Naive thymus-derived CD8-positive, alpha-beta T cell (primary cell): ENCODE measurements at places on chromosomes 3 and 15.

DNA sequence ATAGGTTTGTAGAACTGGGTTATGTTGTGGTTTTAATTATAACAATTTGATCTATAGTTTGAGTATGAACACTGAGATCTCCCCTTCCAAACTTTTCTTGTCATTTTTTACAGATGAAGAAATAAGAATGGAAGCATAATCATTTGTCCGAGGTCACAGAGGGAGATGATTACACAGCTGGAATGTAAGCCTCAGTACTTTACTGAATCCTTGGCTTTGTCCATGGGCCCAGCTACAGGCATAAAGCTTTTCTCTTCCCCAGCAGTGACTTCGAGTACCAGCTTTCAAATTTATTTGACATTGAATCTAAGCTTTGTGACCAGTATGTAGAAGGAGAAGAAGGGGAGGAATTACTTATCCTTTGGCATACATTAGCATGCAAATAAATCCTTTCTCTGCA is 80.9 kb upstream of the DCBLD2 start:
- no peak overlapping the region for H3K4me3 ChIP-seq
- H3K4me1 ChIP-seq, result no peaks in the 10 kb centered on the region
- no peak for DNase-seq
- H3K36me3 ChIP-seq, result no peaks in the 10 kb centered on the region

DNA sequence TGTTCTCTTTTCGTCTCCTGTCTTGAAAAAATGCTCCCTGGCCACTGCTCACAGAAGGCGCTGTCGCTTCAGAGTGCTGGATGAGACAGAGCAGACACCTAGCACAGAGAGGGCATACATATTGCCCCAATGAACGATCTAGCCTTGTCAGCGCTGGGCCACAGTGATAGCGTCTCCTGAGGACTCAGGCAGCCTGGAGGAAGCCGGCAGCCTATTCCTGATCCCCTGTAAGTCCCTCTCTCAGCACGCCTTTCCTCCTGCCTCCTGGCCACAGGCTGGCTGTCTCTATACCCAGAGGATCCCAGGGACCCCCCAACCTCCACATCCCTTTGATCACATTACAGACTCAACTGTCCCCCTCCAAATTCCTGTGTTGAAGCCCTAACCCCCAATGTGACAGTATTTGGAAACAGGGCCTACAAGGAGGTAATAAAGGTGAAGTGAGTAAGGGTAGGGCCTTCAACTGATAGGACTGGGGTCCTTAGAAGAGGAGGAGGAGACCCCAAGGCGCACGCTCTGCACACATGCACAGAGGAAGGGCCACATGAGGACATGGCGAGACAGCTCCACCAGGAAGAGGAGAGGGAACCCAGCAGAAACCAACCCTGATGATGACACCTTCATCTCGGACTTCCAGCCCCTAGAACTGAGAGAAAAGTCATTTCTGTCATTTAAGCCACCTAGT is 7.5 kb downstream of the PLA2G4F start:
- no peaks in the 10 kb centered on the region for H3K4me1 ChIP-seq
- no peaks in the 10 kb centered on the region for H3K36me3 ChIP-seq
- H3K4me3 ChIP-seq, result no peak overlapping the region
- no peak for DNase-seq
- no peak overlapping the region for H3K27ac ChIP-seq
- H3K27me3 ChIP-seq, result no peaks in the 10 kb centered on the region

GRCh38 chr3:85148036-85148435 is 189.2 kb downstream of the CADM2 start:
- H3K4me1 ChIP-seq, result no peaks in the 10 kb centered on the region
- no peak overlapping the region for H3K4me3 ChIP-seq
- DNase-seq, result no peak
- peaks cover 8% of the 10 kb centered on the region for H3K36me3 ChIP-seq

- H3K27ac ChIP-seq, result no peak overlapping the region
- no peaks in the 10 kb centered on the region for H3K27me3 ChIP-seq
- no peaks in the 10 kb centered on the region for H3K36me3 ChIP-seq
- DNase-seq, result no peak
- H3K4me1 ChIP-seq, result no peaks in the 10 kb centered on the region
These were observed 612.8 kb downstream of the ZPLD1 start for GRCh38 chr3:103047640-103048039.

GRCh38 chr3:13506680-13507079 is 26.6 kb downstream of the HDAC11 start:
- no peaks in the 10 kb centered on the region for H3K4me1 ChIP-seq
- H3K36me3 ChIP-seq, result no peaks in the 10 kb centered on the region
- no peak for DNase-seq
- H3K27ac ChIP-seq, result no peak overlapping the region
- H3K4me3 ChIP-seq, result no peak overlapping the region
- H3K27me3 ChIP-seq, result no peaks in the 10 kb centered on the region

DNA sequence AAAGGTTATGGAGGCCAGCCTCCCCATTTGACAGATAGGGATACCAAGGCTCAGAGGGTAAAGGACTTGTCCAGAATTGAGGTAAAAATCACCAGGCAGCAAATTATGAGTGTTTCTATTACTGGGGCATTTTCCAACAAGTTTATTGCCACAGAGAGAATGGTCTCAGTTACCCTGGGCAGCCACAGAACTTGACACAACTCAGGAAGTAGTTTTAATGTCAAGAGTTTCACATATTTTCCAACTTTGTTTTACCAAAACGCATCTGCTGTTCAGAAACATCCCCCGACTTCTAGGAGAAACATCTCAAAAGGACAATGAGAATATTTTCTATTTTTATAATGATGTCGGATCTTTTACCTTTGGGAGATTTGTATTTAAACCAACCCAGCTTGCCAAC is 107.5 kb upstream of the MRPS22 start:
- no peaks in the 10 kb centered on the region for H3K4me1 ChIP-seq
- H3K27me3 ChIP-seq, result peaks cover 19% of the 10 kb centered on the region
- no peak overlapping the region for H3K4me3 ChIP-seq
- DNase-seq, result no peak
- no peaks in the 10 kb centered on the region for H3K36me3 ChIP-seq
- H3K27ac ChIP-seq, result no peak overlapping the region

DNA sequence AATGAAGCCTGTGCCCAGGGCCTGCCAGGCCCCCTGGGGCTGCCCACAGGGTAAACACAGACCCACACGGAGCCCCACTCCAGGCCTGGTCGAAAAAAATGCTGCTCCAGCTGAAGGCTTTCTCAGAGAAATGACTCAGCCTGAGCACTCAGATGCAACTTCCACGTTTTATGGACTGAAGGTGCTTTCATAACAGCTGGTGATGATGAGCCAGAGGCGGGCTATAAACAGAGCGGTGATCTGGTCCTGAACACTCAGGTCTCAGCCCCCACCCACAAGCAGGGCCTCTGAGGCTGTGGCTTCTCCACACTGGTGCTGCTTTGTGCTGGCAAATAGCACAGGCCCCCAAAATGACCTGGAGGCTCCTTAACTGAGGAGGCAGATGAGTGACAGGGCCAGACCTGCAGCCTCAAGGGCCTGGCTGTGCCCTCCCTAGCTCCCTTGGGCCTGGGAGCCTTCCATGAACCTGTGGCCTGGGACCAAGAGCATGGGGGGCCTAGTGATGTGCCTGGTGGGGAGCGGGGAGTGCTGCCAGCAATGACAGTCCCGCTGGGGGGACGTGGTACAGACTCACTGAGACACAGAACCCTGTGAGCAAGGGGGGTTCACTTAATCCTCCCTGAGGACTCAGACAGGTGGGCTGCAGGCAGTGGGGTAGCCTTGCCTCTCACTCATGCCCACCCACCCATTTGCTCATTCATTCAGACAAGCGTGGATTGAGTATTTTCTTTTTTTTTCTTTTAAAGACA is 23.0 kb upstream of the FURIN start:
- no peak for DNase-seq
- peaks cover 4% of the 10 kb centered on the region for H3K4me1 ChIP-seq
- H3K4me3 ChIP-seq, result no peak overlapping the region
- no peaks in the 10 kb centered on the region for H3K27me3 ChIP-seq
- no peaks in the 10 kb centered on the region for H3K36me3 ChIP-seq

- H3K4me1 ChIP-seq, result peaks cover 6% of the 10 kb centered on the region
- no peak for DNase-seq
- H3K36me3 ChIP-seq, result no peaks in the 10 kb centered on the region
- H3K27ac ChIP-seq, result no peak overlapping the region
- peaks cover 25% of the 10 kb centered on the region for H3K27me3 ChIP-seq
These were observed 265.4 kb upstream of the HES1 start for GRCh38 chr3:193870376-193871219.

- DNase-seq, result no peak
- no peak overlapping the region for H3K4me3 ChIP-seq
- no peak overlapping the region for H3K27ac ChIP-seq
- peaks cover 10% of the 10 kb centered on the region for H3K4me1 ChIP-seq
- peaks cover 5% of the 10 kb centered on the region for H3K36me3 ChIP-seq
These were observed 13.7 kb downstream of the FOXB1 start for GRCh38 chr15:60017538-60018520.

GRCh38 chr3:105448338-105448982 is 81.8 kb downstream of the ALCAM start:
- no peaks in the 10 kb centered on the region for H3K4me1 ChIP-seq
- no peak overlapping the region for H3K27ac ChIP-seq
- H3K36me3 ChIP-seq, result no peaks in the 10 kb centered on the region
- no peak for DNase-seq

DNA sequence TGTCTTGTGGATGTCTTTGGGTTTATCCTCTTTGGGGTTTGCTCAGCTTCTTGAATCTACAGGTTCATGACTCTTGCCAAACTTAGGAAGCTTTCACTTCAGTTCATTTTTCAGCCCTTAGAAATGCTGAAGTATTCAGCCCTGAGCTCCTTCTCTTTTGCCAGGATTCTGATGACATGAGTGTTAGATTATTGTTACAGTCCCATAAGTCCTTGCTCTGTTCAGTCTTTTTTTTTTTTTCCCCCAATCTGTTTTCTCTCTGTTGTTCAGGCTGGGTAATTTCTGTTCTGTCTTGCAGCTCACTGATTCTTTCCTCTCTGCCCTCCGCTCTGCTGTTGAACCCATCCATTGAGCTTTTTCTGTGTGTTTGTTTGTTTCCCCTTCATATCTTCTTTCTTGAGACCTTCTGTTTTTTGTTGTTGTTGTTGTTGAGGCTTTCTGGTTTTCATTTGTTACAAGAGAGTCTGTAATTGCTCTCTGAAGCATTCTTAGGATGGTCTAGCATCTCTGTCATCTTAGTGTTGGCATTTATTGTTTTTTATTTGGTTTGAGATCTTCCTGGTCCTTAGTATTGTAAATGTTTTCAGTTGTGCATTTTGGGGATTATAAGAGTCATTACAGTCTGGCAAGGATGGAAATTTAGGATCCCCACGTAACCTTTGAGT is 18.4 kb downstream of the LRCH3 start:
- H3K36me3 ChIP-seq, result peaks cover 7% of the 10 kb centered on the region
- H3K4me3 ChIP-seq, result no peak overlapping the region
- peaks cover 52% of the 10 kb centered on the region for H3K4me1 ChIP-seq
- H3K27ac ChIP-seq, result peak overlapping the region; percentile 73

GRCh38 chr3:190382082-190382481 is 5.9 kb upstream of the CLDN16 start:
- no peaks in the 10 kb centered on the region for H3K4me1 ChIP-seq
- H3K36me3 ChIP-seq, result no peaks in the 10 kb centered on the region
- no peak overlapping the region for H3K27ac ChIP-seq
- peaks cover 8% of the 10 kb centered on the region for H3K27me3 ChIP-seq

- no peak overlapping the region for H3K27ac ChIP-seq
- H3K36me3 ChIP-seq, result peaks cover 14% of the 10 kb centered on the region
- peaks cover 49% of the 10 kb centered on the region for H3K4me1 ChIP-seq
- no peaks in the 10 kb centered on the region for H3K27me3 ChIP-seq
These were observed 96.5 kb downstream of the FLNB start for GRCh38 chr3:58104712-58105111.

DNA sequence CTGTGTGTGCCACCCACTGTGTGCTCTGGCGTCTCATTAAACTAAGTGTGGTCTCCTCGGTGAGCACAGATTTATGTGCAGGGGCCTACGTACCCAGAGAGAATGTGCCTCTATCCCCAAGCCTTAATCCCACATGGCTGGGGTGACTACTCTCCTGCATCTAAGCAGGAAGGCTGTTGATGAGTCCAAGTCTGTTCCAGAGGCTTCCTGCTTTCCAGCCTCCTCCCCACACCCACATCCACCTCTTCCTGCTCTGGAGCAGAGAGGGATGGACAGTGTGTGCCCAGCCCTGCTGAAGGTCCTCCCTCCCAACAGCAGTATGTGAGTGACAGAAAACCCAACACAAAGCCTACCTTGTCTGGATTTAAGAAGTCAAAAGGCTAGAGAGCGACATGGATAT is 38.8 kb upstream of the BCL2L10 start:
- H3K27ac ChIP-seq, result no peak overlapping the region
- peaks cover 41% of the 10 kb centered on the region for H3K36me3 ChIP-seq
- no peak for DNase-seq
- no peak overlapping the region for H3K4me3 ChIP-seq
- no peaks in the 10 kb centered on the region for H3K4me1 ChIP-seq

DNA sequence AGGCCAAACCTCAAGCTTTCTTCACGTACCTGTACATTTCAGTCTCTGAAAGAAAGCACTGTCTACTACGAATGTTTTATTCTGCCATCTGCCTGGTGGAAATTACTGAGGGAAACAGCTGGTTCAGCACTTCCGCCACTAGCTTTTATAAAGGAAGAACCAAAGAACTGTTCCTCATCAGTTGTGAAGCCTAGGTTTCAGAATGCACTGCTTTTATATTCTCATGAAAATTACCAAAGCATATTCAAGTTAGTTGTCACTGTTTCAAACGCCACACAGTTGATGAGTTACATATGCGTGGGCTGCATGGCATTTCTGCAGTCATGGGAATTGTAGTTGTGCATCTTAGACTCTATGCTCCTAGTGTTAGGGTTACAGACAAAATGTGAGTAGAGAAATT is 21.5 kb upstream of the ZBTB38 start:
- no peak overlapping the region for H3K27ac ChIP-seq
- peaks cover 6% of the 10 kb centered on the region for H3K36me3 ChIP-seq
- H3K27me3 ChIP-seq, result peaks cover 2% of the 10 kb centered on the region
- H3K4me1 ChIP-seq, result peaks cover 6% of the 10 kb centered on the region

DNA sequence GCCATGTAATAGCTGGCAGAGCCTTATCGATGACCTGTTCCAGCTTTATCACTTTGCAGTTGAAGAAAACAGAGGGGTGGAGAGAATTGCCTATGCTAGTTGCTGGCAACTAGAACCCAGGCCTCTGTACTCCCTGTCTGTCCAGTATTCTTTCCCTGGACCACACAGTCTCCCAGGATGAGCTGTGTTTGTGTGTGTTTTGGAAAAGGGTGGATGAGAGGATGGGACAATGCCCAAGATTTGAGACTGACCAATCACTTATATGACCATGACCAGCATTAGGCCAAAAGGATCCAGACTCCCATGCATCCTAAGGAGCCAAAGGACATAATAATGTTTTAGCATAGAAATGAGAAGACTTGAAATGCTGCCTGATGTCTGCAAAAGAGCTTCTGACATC is 102.6 kb downstream of the CD200R1L start:
- H3K4me3 ChIP-seq, result no peak overlapping the region
- no peaks in the 10 kb centered on the region for H3K27me3 ChIP-seq
- peaks cover 26% of the 10 kb centered on the region for H3K4me1 ChIP-seq
- H3K36me3 ChIP-seq, result no peaks in the 10 kb centered on the region
- DNase-seq, result no peak

GRCh38 chr3:193190146-193190786 is 50.8 kb upstream of the PLAAT1 start:
- H3K36me3 ChIP-seq, result no peaks in the 10 kb centered on the region
- H3K27ac ChIP-seq, result no peak overlapping the region
- DNase-seq, result no peak

GRCh38 chr3:87350367-87351199 is 74.2 kb upstream of the POU1F1 start:
- H3K27me3 ChIP-seq, result peaks cover 3% of the 10 kb centered on the region
- H3K4me1 ChIP-seq, result no peaks in the 10 kb centered on the region
- peak; percentile 15 for DNase-seq
- no peaks in the 10 kb centered on the region for H3K36me3 ChIP-seq
